Naive B cell (primary cell): ENCODE measurements at places on chromosomes 12 and 14. TPM values are rescaled to one million over a fixed set of nuclear protein-coding genes. Genes with fewer than 3 reads are reported as not detected.
A peak's percentile ranks its signal among the peaks of the same experiment; 100 is the strongest.

The EML1 gene
- not detected for polyA plus RNA-seq

The HOXC9 gene
- polyA plus RNA-seq, result not detected

The CNPY2 gene
- polyA plus RNA-seq, result 144 TPM

The GALC gene
- 5.1 TPM for polyA plus RNA-seq

The IL22 gene
- not detected for polyA plus RNA-seq

DNA sequence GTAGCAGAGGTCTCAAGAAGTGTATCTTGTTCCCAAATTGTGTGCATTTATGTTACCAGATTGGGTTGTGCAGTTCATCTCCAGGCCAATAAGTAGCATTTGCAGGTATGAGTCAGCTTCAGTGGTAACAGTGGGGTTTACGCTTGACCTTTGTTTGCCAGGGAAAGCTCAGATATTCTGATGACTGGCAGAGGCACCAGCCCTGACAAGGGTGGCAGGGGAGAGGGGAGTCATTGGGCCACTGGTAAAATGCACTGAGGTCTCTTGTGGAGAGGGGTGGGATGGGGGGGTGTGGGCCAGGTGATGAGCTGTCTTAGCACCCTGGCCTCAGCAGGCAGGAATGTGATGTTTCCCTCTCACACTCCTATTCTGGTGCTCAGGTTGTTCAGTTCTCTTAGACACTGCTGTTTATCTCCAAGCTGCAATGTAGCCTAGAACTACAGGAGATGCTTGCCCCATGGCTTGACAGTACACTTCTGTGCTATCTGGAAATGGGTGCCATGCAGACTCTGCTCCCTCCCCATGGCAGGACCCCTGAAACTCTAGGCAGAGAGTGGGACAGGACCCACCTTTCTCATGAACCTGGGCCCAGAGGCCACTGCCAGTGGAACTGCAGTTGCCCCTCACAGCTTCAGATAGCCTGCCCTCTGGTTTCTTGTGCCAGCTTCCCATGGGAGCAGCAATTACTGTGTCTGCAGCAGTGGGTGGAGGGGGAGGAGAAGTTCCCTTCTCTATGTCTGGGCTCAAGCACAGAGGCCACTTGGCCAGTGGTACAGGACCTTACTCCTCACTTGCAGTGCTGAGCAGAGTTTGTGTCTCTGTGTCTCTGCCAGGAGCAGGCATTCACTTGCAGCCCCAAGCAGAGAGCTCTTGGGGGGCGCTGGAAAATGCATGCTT lies 31.9 kb downstream of the USP15 start:
- peaks cover 61% of the 10 kb centered on the region for H3K36me3 ChIP-seq
- H3K4me3 ChIP-seq, result peak overlapping the region; percentile 15
- DNase-seq, result no peak
- no peak overlapping the region for H3K27ac ChIP-seq

DNA sequence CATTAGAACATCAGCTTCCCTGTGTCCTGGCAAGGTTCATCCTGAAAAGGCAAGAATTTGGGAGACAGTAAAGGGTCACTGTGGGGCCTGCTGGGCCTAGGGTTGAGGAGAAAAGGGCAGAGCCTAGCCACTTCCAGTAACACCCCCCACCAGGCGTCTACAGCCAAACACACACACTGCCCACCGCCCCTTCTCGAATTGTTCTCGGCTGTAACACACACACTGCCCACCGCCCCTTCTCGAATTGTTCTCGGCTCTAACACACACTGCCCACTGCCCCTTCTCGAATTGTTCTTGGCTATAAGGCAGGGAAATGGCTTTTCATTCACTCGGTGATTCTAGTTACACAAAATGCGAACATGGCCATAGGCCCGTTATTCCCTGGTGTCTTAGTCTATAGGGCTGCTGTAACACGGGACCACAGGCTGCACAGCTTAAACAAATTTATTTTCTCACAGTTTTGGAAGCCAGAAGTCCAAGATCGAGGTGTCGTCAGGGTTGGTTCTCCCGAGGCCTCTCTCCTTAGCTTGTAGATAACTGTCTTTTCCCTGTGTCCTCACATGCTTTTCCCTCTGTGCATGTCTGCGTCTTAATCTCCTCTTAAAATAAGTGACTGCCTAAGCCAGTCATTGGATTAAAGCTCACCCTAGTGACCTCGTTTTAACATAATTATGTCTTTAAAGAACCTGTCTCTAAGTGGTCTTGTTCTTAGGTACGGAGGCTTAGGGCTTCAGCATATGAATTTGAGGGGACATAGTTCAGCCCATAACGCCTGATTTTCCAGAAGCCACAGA lies 171.0 kb downstream of the ADGRD1 start:
- no peaks in the 10 kb centered on the region for H3K27me3 ChIP-seq
- H3K36me3 ChIP-seq, result no peaks in the 10 kb centered on the region
- H3K4me3 ChIP-seq, result no peak overlapping the region
- H3K4me1 ChIP-seq, result no peaks in the 10 kb centered on the region
- no peak for DNase-seq
- no peak overlapping the region for H3K27ac ChIP-seq

DNA sequence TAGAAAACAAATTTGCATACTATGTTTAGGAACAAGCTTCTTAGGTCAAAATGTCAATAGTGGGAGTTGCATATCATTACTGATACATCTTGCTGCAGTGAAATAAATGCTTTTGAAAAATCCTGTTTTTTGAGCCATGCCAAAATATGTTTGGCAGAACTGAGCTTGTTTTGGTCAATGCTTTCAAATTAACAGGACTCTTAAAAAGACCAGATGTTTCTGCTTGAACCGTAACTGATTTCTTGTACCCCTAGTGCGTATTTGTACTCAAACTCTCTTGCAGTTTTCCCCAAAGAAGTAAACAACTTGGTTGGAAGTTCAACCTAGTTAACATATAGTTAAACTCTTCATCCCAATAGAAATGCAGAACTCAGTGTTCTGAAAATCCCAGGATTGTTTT lies 3.4 kb downstream of the TRHDE start:
- no peak for DNase-seq
- no peak overlapping the region for H3K4me3 ChIP-seq
- peaks cover 5% of the 10 kb centered on the region for H3K4me1 ChIP-seq
- H3K36me3 ChIP-seq, result peaks cover 6% of the 10 kb centered on the region
- no peak overlapping the region for H3K27ac ChIP-seq

DNA sequence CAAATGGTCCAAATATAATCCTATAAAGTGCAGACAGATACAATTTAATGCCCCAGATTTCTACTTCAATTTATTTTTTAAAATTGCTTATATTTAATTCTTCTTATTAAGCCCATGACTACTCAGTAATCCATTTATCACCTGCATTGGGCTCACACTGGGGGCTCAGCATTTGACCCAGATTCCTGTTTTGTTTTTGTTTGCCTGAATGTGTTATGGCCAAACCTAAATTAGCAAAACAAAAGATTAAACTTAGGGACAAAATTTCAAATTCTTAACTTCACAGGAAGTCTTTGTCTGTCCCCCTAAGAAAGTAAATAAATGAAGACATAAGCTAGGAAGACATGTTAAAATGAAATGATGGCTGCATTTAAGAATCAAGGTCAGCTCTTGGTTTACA lies 322.3 kb downstream of the RMST start:
- no peak overlapping the region for H3K4me3 ChIP-seq
- DNase-seq, result no peak

GRCh38 chr12:122356192-122356635 lies 66.3 kb downstream of the CLIP1 start:
- no peak overlapping the region for H3K4me3 ChIP-seq
- peak; percentile 31 for DNase-seq
- no peaks in the 10 kb centered on the region for H3K4me1 ChIP-seq
- peak overlapping the region; percentile 72 for H3K27ac ChIP-seq
- H3K27me3 ChIP-seq, result no peaks in the 10 kb centered on the region

DNA sequence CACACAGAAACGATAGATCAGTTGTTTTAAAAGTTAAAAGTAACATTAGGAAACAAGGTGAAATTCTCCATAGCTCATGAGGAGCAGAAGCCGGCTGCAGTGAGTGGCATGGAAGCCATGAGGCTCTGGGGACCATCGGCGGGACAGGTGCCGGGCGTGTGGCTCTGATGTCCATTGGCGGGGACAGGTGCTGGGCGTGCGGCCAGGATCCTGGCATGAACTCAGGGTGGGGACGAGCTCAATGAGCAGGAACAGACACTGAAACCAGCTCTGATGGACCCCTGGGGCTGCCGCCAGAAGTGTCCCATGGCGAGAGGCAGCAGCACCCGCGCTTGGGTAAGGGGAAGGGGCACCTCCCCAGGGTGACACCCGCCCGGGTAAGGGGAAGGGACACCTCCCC lies 75.1 kb downstream of the NOC4L start:
- H3K4me3 ChIP-seq, result no peak overlapping the region
- H3K36me3 ChIP-seq, result peaks cover 8% of the 10 kb centered on the region
- peaks cover 41% of the 10 kb centered on the region for H3K27me3 ChIP-seq

- no peak overlapping the region for H3K4me3 ChIP-seq
- peaks cover 7% of the 10 kb centered on the region for H3K4me1 ChIP-seq
- H3K27me3 ChIP-seq, result peaks cover 13% of the 10 kb centered on the region
- no peak overlapping the region for H3K27ac ChIP-seq
These were observed 176.1 kb downstream of the DAD1 start for GRCh38 chr14:22412926-22413411.

- H3K36me3 ChIP-seq, result no peaks in the 10 kb centered on the region
- no peak overlapping the region for H3K4me3 ChIP-seq
- H3K4me1 ChIP-seq, result no peaks in the 10 kb centered on the region
- no peak for DNase-seq
- no peaks in the 10 kb centered on the region for H3K27me3 ChIP-seq
- no peak overlapping the region for H3K27ac ChIP-seq
These were observed 49.8 kb downstream of the NTS start for GRCh38 chr12:85923767-85924331.

DNA sequence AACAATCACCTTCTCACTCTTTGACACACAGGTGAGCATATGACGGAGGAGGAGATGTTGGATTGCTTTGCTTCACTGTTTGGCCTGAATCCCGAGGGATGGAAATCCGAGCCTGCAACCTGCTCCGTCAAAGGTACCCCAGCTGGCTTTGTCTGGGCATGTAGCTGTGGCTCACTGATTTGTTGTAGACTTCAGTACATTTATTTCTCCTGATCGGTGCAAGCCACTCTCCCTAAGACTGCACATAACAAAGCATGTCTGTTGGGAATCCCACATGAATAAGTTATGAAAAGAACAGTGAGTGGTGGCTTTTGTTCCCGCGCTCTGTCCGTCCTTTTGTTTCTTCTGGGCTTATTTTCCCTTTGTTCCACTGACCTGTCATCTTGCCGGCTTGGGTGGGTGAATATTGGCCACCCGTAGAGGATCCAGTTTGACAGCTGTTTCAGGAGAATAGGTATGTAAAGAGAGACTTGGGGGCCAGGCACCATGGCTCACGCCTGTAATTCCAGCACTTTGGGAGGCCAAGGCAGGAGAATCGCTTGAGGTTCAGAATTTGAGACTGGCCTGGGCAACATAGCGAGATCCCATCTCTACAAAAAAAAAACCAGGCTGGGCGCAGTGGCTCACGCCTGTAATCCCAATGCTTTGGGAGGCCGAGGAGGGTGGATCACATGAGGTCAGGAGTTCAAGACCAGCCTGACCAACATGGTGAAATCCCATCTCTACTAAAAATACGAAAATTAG lies 20.0 kb upstream of the BCL7A start:
- peak overlapping the region; percentile 94 for H3K27ac ChIP-seq
- H3K36me3 ChIP-seq, result no peaks in the 10 kb centered on the region
- H3K27me3 ChIP-seq, result no peaks in the 10 kb centered on the region

- peaks cover 4% of the 10 kb centered on the region for H3K4me1 ChIP-seq
- no peaks in the 10 kb centered on the region for H3K36me3 ChIP-seq
- H3K27ac ChIP-seq, result no peak overlapping the region
- no peak overlapping the region for H3K4me3 ChIP-seq
- no peaks in the 10 kb centered on the region for H3K27me3 ChIP-seq
These were observed 36.3 kb upstream of the CDK17 start for GRCh38 chr12:96436366-96437170.

GRCh38 chr14:48289701-48290100 lies 614.3 kb upstream of the MDGA2 start:
- H3K4me1 ChIP-seq, result no peaks in the 10 kb centered on the region
- no peak for DNase-seq
- H3K4me3 ChIP-seq, result no peak overlapping the region
- no peaks in the 10 kb centered on the region for H3K36me3 ChIP-seq

DNA sequence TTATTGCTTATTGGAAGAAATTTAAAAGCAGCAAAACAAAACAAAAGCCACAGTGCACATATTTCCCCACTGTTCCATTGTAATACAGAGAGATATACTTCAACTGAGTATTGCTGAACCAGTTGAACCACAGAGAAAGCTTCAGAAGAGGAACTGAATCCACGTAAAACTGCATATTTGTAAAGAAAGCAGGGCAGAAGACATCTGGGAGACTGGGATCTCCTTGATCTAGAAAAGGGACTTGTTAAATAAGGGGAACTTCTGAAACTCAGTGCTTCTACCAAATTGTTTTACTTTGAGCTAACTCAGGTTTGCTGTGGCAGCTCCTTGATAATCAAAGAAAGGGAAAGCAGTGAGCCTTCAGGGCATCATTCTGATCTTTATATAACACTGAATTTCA lies 411.1 kb upstream of the MDGA2 start:
- no peak overlapping the region for H3K4me3 ChIP-seq
- DNase-seq, result no peak
- H3K4me1 ChIP-seq, result no peaks in the 10 kb centered on the region
- H3K27me3 ChIP-seq, result no peaks in the 10 kb centered on the region
- no peaks in the 10 kb centered on the region for H3K36me3 ChIP-seq

DNA sequence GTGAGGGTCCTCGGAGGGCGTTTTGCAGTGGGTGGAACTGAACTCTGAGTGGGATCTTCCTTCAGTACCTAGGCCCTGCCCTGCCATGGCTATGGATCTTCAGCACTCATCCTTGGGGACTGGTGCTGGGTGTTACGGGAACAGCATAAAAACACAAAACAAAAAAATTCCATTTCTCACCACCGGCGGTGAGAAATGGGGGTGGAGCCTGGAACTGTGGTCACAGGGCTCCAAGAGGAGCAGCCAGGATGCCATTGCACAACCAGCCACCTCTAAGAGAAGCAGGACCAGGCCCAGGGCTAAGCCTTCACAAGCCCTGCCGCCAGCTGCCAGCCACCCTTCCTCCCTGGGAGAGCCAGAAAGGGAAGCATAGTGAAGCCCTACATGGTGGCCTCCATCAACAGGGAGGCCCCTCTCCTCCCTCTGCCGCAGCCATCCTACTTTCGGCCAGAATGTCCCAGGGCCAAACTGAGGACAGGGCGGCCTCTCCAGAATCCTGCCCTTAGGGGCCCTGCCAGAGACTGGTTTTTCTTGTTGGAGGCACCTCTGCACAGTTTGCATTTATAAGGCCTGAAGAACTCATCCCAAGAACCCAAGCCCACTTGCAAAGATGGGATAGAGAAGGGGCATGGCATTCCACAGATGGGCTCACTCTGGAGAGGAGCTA lies 76.5 kb downstream of the VCPKMT start:
- no peaks in the 10 kb centered on the region for H3K27me3 ChIP-seq
- peaks cover 15% of the 10 kb centered on the region for H3K36me3 ChIP-seq
- peak overlapping the region; percentile 66 for H3K4me3 ChIP-seq
- H3K4me1 ChIP-seq, result peaks cover 58% of the 10 kb centered on the region
- no peak for DNase-seq
- peak overlapping the region; percentile 94 for H3K27ac ChIP-seq

DNA sequence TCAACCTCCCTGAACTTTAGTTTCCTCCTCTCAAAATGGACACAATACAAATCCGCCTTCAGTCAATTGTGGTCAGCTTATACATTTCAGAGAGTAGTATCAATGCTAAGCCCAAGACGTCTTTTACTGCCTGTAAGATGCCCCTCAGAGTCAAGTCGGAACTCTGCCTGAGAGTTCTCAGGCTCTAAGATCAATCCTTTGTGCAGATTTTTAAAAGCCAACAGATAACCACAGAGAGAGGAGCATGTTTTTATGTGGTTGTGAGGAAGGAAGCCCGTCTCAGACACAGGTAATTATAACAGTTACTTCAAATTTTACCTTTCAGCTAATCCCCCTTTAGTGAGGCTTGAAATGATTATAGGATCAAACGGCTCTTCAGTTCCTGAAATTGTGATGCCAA lies 91.6 kb downstream of the HELB start:
- no peaks in the 10 kb centered on the region for H3K27me3 ChIP-seq
- H3K4me3 ChIP-seq, result no peak overlapping the region
- no peaks in the 10 kb centered on the region for H3K36me3 ChIP-seq
- H3K4me1 ChIP-seq, result no peaks in the 10 kb centered on the region
- DNase-seq, result no peak
